ENCODE measurements at places on chromosomes 6 and 20. TPM values are rescaled to one million over a fixed set of nuclear protein-coding genes. Genes with fewer than 3 reads are reported as not detected.

CFAP206 gene
- 0.20 TPM for total RNA-seq

DNA sequence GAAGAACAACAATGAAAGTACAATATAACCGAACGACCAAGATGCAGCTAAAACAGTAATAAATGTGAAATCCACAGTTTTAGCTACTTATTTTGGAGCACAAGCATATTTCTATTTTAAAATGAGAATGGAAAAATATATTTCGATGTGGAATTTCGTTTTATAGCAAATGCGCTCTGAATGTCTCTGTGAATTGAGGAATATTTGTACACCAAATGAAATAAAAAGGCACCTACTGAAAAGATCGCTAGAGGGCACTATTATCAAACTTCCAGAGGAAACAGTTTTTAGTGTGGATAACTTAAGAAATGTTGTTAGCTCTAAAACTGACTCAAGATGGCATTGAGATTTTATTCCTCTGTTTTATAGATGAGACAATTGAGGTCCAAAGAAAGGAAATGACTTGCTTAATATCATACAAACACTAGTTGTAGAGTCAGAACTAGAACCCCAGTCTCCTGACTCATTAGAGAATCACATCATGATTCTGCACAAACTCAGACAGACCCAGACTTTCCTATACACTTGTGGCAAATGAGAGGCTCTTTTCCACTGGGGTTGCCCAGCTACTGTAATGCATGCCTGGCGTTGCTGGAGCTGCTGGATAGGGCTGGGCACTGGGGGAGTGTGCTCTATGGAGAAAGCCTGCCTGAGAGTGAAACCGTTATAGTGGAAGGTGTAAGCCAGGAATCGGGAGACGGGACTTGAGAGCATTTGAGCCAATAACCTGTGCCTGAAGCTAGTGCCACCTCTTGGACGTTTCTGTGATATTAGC lies 51.9 kb downstream of the GCLC start:
- H3K36me3 ChIP-seq: no peaks in the 10 kb centered on the region
- H3K4me1 ChIP-seq: peaks cover 33% of the 10 kb centered on the region
- H3K27ac ChIP-seq: no peak overlapping the region
- peak; percentile 63 for DNase-seq

DNA sequence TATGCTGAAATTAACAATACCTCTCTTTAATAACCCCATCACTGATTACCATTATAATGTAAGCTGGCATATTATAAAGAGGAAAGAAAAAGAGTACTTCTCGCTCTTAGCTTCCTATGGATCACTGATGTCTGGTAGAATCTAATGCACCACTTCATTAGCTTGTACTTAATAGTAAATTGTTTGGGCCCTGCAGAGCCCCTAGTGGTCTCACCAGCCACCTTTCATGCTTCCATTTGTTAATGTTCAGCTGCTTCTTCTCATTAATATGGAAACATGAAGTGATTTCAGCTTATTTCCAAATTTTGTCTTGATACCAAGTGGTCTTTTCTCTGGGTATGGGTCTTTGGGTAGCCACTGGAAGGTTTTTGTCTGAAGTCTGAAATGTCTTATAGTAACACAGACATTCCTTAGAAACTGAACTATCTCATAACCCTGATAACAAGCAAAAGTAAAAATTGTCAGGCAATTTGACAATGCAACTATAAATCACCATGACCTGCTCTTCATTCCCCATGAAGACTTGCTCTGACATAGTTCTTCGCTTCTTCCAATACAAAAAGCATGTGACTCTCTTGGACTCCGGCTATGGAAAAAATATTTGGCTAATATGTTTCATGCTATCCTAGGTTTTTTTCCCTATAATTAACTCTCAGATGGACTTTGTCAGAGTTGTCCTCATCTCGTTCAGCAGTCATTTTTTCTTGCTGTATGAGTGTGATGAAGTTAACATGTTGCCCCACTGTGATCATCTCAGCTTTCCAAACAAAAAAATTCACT lies 395.8 kb upstream of the MARCKS start:
- no peaks in the 10 kb centered on the region for H3K27me3 ChIP-seq
- peaks cover 11% of the 10 kb centered on the region for H3K4me1 ChIP-seq
- H3K4me3 ChIP-seq: no peak overlapping the region
- DNase-seq: no peak
- no peak overlapping the region for H3K27ac ChIP-seq
- H3K36me3 ChIP-seq: no peaks in the 10 kb centered on the region

DNA sequence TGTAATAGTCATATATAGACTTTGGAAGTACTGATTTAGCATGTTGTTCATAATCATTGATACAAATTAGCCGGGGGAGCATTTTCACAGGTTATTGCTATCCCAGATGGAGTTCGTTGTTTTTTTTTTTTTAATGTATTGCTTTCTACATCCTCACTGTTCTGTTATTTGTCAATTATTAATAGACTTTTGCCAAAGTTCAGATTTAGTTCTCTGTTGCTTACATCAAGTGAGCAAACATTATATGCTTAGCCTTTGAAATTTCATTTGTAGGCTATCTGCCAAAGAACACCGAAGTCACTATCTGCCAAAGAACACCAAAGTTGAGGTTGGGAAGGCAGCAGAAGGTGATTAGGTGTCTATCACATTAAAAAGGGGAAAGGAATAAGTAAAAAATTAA lies at the start of gene HAO1:
Gene HAO1, minus strand, starts transcription at position 118 of the 400 bp plus-strand sequence. Its CDS starts 36 bp downstream, at position 82.
- H3K36me3 ChIP-seq: no peaks in the 10 kb centered on the region
- DNase-seq: no peak
- no peak within 1 kb of the TSS for H3K27ac ChIP-seq
- no peaks in the 10 kb centered on the region for H3K27me3 ChIP-seq
- H3K4me1 ChIP-seq: no peaks in the 10 kb centered on the region
- H3K4me3 ChIP-seq: no peak within 1 kb of the TSS

- peak overlapping the region; percentile 78 for H3K4me3 ChIP-seq
- peak; percentile 15 for DNase-seq
- H3K27me3 ChIP-seq: peaks cover 27% of the 10 kb centered on the region
- H3K27ac ChIP-seq: peak overlapping the region; percentile 76
These were observed 1.3 kb downstream of the SCUBE3 start for GRCh38 chr6:35214869-35215664.

SMOC2 gene
- 51.0 TPM for total RNA-seq

CEP85L gene
- 40.2 TPM for total RNA-seq

PLEKHG1 gene
- total RNA-seq: 6.8 TPM

DNA sequence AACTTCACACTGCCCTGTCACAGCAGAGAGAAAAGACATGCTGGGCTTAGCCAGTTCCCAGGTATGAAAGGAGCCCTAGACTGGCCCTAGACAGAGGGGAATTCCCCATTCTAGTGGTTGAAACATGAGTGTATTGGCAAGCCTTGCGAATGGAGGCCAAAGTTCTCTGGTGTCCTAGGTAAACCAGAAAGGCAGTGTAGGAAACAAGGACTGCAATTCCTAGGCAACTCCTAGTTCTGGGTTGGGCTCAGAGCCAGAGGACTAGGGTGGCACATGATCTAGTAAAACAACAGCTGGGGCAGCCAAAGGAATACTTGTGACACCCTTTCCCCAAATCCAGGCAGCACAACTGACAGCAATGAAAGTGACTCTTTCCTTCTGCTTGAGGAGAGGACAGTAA lies 265.0 kb upstream of the EPHA7 start:
- H3K27me3 ChIP-seq: no peaks in the 10 kb centered on the region
- H3K36me3 ChIP-seq: no peaks in the 10 kb centered on the region
- peak; percentile 17 for DNase-seq
- H3K4me1 ChIP-seq: no peaks in the 10 kb centered on the region
- no peak overlapping the region for H3K27ac ChIP-seq

DNA sequence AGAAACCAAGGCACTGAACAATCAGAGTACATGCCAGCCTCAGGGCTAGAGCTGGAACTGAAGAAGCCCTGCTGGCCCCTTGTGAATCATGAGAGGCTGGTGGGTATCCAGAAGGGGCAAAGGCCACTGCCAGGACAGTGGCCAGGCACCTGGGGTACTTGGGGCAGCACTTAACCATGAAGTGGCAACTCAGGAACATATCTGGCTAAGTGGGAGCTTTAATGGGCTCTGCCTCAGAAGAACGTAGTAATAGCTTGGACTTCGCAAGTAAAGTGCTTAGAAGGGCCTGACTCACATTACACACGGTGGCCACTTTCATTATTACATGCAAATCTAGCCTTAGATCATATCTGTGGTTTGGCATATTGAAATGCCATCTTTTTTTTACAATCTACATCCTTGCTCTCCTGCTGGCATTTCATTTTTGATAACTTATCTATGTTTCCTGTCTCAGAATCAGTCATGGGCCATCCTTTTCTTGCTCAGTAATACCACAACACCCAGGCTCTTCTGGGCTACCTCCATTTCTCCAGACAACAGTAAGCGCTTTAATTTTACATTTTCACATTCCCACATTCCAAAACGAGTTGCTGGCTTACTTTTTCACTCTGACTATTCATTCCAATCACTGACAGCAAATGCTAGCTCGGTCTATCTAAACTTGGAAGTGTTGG lies 21.6 kb downstream of the NAPB start:
- no peak for DNase-seq
- H3K27ac ChIP-seq: no peak overlapping the region
- H3K36me3 ChIP-seq: no peaks in the 10 kb centered on the region
- no peak overlapping the region for H3K4me3 ChIP-seq
- H3K27me3 ChIP-seq: no peaks in the 10 kb centered on the region
- H3K4me1 ChIP-seq: peaks cover 5% of the 10 kb centered on the region

DNA sequence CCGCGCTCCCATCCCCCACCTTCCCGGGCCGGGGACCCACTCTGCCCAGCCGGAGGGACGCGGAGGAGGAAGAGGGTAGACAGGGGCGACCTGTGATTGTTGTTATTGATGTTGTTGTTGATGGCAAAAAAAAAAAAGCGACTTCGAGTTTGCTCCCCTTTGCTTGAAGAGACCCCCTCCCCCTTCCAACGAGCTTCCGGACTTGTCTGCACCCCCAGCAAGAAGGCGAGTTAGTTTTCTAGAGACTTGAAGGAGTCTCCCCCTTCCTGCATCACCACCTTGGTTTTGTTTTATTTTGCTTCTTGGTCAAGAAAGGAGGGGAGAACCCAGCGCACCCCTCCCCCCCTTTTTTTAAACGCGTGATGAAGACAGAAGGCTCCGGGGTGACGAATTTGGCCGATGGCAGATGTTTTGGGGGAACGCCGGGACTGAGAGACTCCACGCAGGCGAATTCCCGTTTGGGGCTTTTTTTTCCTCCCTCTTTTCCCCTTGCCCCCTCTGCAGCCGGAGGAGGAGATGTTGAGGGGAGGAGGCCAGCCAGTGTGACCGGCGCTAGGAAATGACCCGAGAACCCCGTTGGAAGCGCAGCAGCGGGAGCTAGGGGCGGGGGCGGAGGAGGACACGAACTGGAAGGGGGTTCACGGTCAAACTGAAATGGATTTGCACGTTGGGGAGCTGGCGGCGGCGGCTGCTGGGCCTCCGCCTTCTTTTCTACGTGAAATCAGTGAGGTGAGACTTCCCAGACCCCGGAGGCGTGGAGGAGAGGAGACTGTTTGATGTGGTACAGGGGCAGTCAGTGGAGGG lies 2.8 kb downstream of the SOX4 start:
- peak overlapping the region; percentile 59 for H3K4me3 ChIP-seq
- no peaks in the 10 kb centered on the region for H3K27me3 ChIP-seq
- H3K36me3 ChIP-seq: no peaks in the 10 kb centered on the region
- peaks cover 5% of the 10 kb centered on the region for H3K4me1 ChIP-seq
- peak overlapping the region; percentile 93 for H3K27ac ChIP-seq
